ENCODE measurements at places on chromosomes 4 and X.

DNA sequence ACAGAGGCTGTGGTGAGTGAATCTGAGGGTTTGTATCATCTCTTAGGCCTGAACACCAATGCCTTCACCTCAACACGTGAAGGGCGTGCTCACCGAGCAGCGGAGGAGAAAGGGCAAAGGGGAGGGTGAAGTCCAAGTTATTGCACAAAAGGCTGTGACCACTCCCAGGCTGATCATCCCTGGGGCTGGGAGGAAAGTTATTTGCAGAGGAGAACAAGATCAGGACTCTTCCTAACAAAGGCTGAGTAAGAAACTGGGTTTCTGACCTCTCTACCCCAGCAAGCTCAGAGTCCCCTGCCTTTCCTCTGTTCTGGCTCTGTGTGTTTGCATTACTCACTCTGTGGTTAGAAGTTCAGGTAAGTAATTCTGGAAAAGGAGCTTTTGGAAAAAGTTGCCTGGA lies 366.3 kb upstream of the CXorf51A start:
- DNase-seq = no peak

DNA sequence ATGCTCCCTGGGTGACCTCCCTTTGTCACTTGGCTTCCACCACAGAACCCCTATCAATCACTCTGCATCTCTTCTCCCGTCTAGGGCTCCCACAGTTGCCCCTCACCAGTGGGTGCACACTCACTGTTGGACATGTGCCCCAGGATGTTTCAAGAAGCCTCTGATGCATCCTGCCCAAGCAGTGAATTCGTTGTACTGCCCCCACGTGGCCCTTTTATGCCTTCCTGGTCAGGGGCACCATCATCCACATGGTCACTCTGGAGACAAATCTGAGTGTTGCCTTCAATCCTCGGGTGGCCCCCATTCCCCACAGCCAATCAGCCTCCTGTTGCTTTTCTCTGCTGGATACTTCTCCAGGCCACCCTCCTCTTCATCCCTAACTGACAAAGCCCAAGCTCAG lies 12.2 kb downstream of the ITIH6 start:
- peak; percentile 27 for DNase-seq

DNA sequence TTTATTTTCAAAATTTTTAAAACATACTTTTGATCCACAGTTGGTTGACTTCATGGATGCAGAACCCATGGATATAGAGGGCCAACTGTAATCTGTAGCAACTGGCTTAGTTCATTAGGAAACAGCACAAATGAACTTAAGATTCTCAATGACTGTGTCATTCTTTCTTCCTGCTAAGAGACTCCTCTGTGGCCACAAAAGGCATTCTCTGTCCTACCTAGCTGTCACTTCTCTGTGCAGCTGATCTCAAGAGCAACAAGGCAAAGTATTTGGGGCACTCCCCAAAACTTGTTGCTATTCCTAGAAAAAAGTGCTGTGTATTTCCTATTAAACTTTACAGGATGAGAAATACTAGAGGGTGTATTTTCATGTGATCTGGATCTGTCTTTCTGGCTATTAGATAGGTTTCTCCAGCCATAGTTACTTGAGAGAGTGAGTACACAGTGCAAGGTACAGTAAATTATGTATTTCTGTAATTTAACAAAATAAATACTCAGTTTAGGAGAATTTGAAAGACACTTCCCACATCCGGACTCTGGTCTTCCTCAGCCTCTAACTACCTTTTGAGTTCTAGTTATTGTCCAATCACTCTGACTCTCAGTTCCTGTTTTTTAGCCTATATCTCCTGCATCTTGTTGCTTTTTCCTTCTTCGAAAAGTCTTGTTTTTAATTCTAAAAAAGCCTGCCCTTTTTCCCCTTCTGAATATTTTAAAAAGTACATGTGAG lies 21.8 kb downstream of the TLR2 start:
- DNase-seq = no peak

- DNase-seq = peak; percentile 92
These were observed 254.2 kb downstream of the ADAMTS3 start for GRCh38 chr4:72314869-72315268.

GRCh38 chrX:119960625-119961024 lies 17.1 kb upstream of the NKAP start:
- DNase-seq = no peak

GRCh38 chrX:22015139-22015750 lies 16.9 kb upstream of the PHEX start:
- DNase-seq = no peak

DNA sequence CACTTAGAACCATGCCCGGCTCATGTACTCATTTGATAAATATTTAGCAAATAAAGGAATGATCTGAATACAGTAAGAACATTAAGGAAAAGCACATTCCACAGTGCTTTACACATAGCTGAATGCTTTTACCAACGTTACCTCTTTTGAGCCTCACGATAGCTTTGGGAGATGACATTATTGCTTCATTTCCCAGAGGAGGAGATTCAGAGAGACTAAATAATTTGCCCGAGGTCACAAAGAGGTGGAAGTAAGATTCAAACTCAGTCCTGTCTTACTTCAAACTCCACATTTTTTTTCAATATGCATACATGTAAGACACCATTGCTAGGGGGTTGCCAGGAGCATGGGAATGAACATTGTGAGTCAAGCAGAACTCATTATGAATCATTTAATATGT lies 538.5 kb downstream of the BCOR start:
- peak; percentile 63 for DNase-seq

- no peak for DNase-seq
These were observed 60.7 kb downstream of the BLTP1 start for GRCh38 chr4:122212880-122213279.

GRCh38 chr4:156606554-156607477 lies 364.8 kb downstream of the PDGFC start:
- DNase-seq = peak; percentile 31

DNA sequence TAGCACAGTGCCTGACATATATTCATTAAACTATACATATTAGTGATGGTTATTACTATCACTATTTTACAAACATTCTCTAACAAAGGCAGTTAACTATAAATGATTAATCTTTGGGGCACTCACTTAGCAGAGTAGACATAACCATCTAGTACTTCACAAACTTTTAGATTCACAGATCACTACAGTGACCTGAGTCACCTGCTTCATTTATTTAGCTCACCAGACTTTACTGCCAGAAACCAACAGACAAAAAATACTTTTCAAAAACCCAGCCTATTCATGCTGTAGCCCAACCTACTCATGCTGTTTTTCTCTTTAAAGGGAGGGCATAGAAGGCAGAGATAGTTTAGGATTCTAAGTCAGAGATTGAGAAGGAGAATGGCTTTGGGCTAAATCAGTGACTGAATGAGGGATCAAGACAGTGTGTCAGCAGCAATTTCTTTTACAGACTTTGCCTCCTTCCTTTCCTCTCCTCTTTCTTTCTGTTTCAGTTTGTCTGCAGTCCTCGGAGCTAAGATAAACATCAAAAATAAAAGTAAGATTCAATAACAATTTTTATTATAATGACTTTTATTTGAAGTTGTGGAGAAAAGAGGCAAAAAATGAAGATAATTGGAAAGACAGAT lies 34.7 kb upstream of the PDE5A start:
- no peak for DNase-seq

GRCh38 chr4:183443655-183444213 lies 702 bp upstream of the CDKN2AIP start:
- DNase-seq = no peak

GRCh38 chr4:24881508-24882196 lies 31.2 kb downstream of the CCDC149 start:
- DNase-seq = no peak

DNA sequence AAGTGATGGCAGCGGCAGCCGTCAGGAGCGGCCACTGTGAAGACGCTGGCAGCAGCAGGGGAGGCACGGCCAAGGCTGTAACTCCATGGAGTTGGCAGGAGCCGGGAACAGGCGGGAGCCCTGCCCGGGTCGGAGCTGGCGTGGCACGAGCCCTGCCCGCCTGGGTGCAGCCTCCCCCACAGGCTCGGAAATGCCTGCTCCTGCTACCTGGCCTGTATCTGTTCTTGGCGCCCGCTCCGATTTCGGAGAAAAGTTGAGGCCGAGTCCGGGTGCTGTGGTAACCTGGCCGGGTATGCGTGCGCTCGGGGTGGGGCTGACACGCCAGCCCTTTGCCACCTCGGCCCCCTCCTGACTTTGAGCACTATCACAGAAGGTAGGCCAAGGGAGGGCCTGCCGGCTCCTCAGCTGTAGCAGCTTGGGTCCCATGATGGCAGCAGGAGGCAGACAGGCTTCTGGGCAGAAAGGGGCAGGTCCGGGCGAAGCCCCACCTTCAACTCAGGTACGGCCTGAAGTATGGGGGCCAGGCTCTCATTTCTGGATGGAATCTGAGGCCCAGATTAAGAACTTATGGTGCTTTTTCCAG lies 51.2 kb upstream of the SHISA3 start:
- DNase-seq = no peak

- peak; percentile 90 for DNase-seq
These were observed 37.9 kb downstream of the FAT1 start for GRCh38 chr4:186685767-186686183.

- DNase-seq = peak; percentile 20
These were observed 7.2 kb downstream of the NFXL1 start for GRCh38 chr4:47907089-47907646.

- DNase-seq = peak; percentile 33
These were observed 58.2 kb upstream of the GPC4 start for GRCh38 chrX:133473451-133473850.

GRCh38 chr4:146179784-146180370 lies 4.4 kb downstream of the LSM6 start:
- DNase-seq = no peak

DNA sequence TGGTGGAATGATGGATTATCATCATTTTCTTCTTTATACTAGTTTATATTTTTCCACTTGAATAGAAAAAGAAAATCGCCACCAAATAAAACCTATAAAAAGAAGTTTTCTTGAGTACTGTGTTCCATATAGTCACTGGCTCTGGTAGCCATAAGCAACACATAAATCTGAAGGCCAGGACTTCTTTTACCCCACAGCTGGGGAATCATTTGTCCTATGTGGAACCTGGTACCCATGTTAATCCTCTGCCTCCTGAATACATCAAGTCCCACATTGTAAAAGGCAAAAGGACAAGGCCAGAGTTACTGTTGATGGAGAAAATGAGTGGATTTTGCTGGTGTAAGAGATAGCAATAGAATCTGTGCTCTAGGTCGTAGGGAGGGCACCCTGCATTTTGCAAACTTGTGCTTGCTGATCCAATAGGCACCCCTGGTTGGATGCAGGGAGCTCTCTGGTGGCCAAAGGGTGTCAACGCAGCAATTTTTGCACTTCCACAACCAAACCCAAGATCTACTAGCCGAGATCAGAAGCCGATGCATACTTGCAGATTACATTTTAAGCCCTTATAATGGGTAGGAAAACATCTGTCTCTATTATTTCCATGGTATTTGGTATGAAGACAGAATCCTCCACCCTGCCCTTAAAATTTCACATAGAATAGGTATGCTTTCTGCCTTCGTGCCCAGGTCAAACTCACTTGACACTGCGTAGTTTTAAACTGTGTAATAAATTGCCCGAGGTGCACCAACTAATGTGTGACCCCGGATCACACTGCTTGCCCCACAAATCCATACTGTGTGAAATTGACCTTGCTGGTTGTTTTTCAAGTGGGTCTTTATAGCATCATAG lies 146.2 kb upstream of the SCML1 start:
- peak; percentile 79 for DNase-seq

GRCh38 chr4:46684041-46684440 lies 225.0 kb downstream of the COX7B2 start:
- no peak for DNase-seq

GRCh38 chr4:40934676-40935075 lies 184.9 kb downstream of the NSUN7 start:
- no peak for DNase-seq

DNA sequence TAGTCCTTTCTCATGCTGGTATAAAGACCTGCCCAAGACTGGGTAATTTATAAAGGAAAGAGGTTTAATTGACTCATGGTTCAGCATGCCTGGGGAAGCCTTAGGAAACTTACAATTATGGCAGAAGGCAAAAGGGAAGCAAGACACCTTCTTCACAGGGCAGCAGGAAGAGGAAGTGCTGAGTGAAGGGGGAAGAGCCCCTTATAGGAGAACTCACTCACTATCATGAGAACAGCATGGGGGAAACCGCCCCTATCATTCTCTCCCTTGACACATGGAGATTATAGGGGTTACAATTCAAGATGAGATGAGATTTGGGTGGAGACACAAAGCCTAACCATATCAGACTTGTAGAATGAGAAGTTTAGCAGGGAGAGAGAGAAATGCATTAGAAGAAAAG lies 373.3 kb upstream of the DIAPH2 start:
- DNase-seq = no peak

- peak; percentile 77 for DNase-seq
These were observed 1.9 kb downstream of the ARHGAP10 start for GRCh38 chr4:147733716-147734344.

DNA sequence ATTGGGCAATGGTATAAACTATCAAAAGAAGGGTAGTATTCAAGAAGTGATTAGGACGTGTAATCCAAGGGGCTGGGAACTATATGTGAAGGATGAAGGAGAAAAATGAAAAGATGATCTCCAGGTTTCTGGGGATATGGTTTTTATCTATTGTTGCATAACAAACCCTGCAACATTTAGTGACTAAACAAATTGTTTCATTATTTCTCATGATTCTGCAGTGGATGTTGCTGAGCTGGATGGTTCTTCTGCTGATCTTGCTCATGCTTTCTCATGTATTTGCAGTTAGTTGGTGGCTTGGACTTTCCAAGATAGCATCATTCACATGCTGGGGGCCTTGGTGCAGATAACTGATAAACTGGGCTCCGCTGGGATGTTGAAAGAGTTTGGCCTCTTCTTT lies 29.1 kb downstream of the PHOX2B start:
- peak; percentile 41 for DNase-seq

GRCh38 chr4:36189511-36190226 lies 54.6 kb downstream of the ARAP2 start:
- DNase-seq = no peak

DNA sequence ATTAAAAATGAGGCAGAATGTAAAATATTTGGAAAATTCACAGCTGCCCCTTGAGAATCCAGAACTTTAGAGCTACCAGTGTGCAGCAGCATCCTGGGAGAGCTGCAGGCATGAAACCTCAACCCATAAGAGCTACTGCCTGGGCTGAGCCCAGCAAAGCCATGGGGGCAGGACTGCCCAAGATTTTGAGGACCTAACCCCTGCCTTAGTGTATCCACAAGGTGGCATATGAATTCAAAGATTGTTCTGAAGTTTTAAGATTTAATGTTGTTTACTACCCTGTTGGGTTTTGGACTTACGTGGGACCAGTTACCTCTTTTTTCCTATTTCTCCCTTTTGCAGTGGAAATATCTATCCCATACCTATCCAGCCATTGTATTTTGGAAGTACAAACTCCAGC lies 26.4 kb downstream of the CASP6 start:
- DNase-seq = no peak
